ENCODE measurements at places on chromosomes 2 and 18. TPM values are rescaled to one million over a fixed set of nuclear protein-coding genes. Genes with fewer than 3 reads are reported as not detected.

Gene PASK
- 16.0 TPM for total RNA-seq

Gene LHCGR
- total RNA-seq, result not detected

Gene CEP192
- total RNA-seq, result 80.3 TPM

Gene TFPI
- total RNA-seq, result 99.4 TPM

Gene HOXD10
- 81.0 TPM for total RNA-seq

Gene IL1RN
- not detected for total RNA-seq

DNA sequence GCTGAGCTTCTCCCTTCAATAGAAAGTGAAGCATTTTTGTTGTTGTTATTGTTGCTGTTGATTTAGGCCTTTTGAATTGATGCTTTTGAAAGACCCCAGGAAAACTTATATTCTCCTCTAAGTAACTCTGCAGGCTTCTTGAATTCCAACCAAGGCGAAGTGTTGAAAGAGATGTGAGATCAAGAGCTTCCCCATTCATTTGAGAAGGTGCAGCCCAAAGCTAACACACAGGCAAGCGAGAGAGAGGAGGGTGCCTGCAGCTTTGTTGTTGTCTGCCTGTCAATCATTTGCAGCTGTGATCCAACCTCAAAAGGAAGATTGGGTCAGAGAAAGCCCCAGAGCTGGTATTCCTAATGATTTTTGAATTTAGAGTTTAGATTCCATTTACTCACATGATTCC is 963.6 kb upstream of the CNTNAP5 start:
- H3K27ac ChIP-seq, result no peak overlapping the region
- H3K4me1 ChIP-seq, result no peaks in the 10 kb centered on the region
- H3K4me3 ChIP-seq, result no peak overlapping the region
- no peaks in the 10 kb centered on the region for H3K36me3 ChIP-seq
- DNase-seq, result no peak
- H3K27me3 ChIP-seq, result no peaks in the 10 kb centered on the region

DNA sequence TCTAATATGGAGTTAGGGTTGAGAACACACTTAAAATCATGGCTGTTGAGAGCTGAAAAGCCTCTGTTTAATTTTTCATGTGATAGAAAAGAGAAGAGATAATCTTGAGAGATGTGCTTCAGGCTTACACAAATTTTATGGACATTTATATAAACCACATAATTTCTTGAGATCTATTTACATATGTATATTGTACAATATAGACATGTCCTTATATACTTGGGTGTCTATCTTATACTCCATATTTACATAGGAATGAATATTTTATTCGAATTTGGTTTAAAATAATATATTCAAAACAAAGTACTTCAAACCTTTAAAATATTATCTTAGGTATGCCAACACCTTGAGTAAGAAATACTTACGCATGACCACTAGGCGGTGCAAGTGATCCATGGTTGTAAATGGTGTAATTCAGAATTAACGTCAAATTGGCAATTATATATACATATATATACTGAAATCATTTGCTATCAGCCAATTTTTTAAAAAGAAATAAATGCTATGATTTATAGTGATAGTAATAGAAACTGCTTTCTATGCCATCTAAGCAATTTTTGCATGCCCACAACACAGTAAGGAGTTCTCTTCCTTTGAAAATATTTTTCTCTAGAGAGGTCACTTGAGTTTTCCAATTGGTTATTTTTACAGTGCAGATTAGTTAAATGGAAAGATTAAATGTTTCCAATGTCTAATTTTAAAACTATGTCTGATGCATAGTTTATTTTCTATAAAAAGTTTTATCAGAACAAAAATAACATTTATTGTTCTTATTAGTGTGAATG is 37.6 kb upstream of the SPAG16 start:
- H3K27me3 ChIP-seq, result no peaks in the 10 kb centered on the region
- H3K36me3 ChIP-seq, result no peaks in the 10 kb centered on the region
- DNase-seq, result no peak
- no peak overlapping the region for H3K4me3 ChIP-seq
- H3K4me1 ChIP-seq, result no peaks in the 10 kb centered on the region

GRCh38 chr2:190693533-190694232 is 44.8 kb downstream of the NAB1 start:
- H3K27ac ChIP-seq, result no peak overlapping the region
- H3K4me3 ChIP-seq, result no peak overlapping the region
- H3K4me1 ChIP-seq, result no peaks in the 10 kb centered on the region
- no peak for DNase-seq

DNA sequence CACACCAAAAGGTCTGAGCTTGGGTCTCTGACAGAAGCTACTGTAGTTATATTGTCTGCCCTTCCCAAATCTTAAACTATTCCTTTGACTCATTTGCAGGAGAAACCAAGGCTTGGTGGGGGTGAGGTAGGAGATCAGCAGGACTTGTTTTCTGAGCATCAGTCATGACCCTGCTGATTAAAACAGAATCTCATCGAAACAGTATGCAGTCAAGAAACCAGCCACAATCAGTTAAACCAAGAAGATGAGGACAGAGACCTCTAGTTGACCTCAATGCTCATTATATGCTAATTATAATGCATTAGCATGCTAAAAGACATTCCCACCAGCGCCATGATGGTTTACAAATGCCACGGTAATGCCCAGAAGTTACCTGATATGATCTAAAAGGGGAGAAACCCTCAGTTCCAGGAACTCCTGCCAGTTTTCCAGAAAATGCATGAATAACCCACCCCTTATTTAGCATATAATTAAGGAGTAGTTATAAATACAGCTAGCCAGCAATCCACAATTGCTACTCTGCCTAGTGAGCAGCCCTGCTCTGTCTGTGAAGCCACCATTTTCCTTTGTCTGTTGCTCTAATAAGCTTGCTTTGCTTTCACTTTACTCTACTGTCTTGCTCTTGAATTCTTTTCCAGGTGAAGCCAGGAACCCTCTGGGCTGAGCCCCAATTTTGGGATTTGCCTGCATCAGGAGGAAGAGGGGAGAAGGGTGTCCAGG is 26.7 kb downstream of the DSC3 start:
- H3K4me1 ChIP-seq, result no peaks in the 10 kb centered on the region
- H3K27me3 ChIP-seq, result no peaks in the 10 kb centered on the region
- no peak overlapping the region for H3K27ac ChIP-seq
- no peak overlapping the region for H3K4me3 ChIP-seq
- no peak for DNase-seq
- no peaks in the 10 kb centered on the region for H3K36me3 ChIP-seq

GRCh38 chr2:98912957-98913915 is 22.8 kb downstream of the CRACDL start:
- DNase-seq, result no peak
- no peak overlapping the region for H3K4me3 ChIP-seq
- no peak overlapping the region for H3K27ac ChIP-seq
- no peaks in the 10 kb centered on the region for H3K27me3 ChIP-seq
- H3K4me1 ChIP-seq, result peaks cover 6% of the 10 kb centered on the region

DNA sequence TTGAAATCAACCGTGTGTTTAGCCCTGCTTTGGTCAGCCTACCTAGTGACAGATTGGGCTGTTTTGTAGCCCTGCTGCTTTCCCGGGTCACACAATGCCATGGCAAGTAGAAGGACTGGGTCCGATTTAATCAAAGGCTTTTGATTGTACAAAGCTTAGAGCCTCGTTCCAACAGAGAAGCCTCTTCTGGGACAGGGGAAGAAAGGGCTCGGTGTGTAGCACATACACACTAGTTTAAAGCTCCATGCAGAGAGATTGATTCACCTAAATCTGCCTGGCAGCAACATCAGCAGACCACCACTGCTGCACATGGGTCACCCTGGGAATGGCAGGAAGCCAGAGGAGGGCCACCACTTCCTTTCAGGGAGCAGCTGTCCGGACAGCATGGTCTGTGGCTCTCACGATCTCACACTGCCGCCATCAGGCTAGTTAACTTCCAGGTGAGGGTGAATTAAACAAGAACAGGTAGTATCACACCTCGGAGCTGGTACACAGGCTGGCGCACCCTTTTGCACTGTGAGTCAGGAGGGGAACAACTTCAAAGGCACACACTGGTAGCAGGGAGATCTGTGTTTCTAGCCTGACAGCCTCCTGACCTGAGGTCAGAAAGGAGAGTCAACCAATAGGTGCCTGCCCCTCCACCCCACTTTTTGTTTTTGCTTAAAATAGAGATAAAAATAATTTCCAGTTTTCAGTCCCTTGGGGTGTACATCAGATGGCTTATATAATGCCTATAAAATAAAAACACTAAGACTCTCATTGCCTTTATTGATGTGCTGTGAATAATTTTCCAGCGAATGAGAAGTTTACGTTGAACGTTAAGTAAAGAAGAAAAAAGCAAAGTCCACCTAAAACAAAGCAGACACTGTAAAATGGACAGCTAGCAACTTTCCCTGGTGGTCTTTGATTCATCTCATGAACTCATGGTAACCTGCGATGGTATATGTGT is 108.5 kb downstream of the CDCA7 start:
- no peaks in the 10 kb centered on the region for H3K36me3 ChIP-seq
- no peak overlapping the region for H3K4me3 ChIP-seq
- H3K27ac ChIP-seq, result no peak overlapping the region
- H3K4me1 ChIP-seq, result no peaks in the 10 kb centered on the region

- H3K27me3 ChIP-seq, result no peaks in the 10 kb centered on the region
- H3K27ac ChIP-seq, result no peak overlapping the region
- H3K36me3 ChIP-seq, result no peaks in the 10 kb centered on the region
- H3K4me3 ChIP-seq, result no peak overlapping the region
Measured at GRCh38 chr2:36783246-36783645, 86.7 kb downstream of the VIT start.

- no peaks in the 10 kb centered on the region for H3K27me3 ChIP-seq
- DNase-seq, result no peak
- no peak overlapping the region for H3K27ac ChIP-seq
Measured at GRCh38 chr18:68164909-68165308, 550.0 kb downstream of the TMX3 start.

- H3K36me3 ChIP-seq, result no peaks in the 10 kb centered on the region
- H3K4me1 ChIP-seq, result no peaks in the 10 kb centered on the region
- H3K27me3 ChIP-seq, result no peaks in the 10 kb centered on the region
Measured at GRCh38 chr2:120473522-120474271, 127.8 kb downstream of the INHBB start.
